ENCODE measurements at places on chromosomes 2 and 18. TPM values are rescaled to one million over a fixed set of nuclear protein-coding genes. Genes with fewer than 3 reads are reported as not detected.

DNA sequence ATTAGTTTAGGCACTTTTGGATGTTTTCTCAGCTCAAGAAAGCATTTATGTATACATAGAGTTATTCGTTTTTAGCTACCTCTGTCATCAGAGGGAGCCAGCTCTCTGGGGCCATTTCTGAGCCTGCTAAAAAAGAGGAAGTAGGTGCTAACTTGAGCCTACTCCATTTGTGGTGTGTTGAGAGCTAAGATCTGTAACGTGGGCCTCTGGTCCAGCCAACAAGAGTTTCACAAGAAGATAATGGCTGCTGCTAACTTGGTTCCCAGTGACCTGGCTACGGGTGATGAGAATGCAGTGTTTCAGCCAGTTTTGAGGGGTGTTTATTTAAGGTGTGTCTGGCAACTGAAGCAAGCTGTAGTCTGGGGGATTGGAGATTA is 182.5 kb downstream of the PRKCE start:
- no peak for DNase-seq

GPR45 gene
- total RNA-seq, result 0.82 TPM

GRCh38 chr2:233156001-233156400 is 95.5 kb upstream of the ATG16L1 start:
- no peak for DNase-seq

DNA sequence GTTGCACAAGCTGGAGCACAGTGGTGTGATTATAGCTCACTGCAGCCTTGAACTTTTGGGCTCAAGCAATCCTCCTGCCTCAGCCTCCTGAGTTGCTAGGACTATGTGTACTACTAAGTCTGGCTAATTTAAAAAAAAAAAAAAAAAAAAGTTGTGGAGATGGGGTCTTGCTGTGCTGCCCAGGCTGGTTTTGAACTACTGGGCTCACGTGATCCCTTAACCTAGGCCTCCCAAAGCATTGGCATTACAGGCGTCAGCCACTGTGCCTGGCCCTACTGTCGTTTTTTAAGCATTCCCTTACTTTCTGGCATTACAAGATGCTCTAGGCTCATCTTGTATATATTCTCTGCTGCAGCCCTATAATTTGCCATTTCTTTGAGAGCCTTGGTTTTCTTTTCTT is 88.3 kb downstream of the RAPH1 start:
- no peak for DNase-seq

DNA sequence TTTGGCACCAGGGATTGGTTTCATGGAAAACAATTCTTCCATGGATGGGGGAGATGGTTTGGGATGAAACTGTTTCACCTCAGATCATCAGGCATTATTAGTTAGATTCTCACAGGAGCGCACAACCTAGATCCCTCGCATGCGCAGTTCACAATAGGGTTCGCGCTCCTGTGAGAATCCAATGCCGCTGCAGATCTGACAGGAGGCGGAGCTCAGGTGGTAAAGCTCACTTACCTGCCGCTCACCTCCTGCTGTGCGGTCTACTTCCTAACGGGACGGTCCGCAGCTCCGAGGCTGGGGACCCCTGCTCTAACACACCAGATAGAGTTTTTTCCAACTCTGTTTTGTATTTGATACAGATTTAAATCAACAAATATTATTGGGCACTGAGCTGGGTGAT is 286.5 kb downstream of the MTX2 start:
- DNase-seq, result no peak

- no peak for DNase-seq
These were observed 187.0 kb upstream of the HDAC4 start for GRCh38 chr2:239587841-239588240.

DNA sequence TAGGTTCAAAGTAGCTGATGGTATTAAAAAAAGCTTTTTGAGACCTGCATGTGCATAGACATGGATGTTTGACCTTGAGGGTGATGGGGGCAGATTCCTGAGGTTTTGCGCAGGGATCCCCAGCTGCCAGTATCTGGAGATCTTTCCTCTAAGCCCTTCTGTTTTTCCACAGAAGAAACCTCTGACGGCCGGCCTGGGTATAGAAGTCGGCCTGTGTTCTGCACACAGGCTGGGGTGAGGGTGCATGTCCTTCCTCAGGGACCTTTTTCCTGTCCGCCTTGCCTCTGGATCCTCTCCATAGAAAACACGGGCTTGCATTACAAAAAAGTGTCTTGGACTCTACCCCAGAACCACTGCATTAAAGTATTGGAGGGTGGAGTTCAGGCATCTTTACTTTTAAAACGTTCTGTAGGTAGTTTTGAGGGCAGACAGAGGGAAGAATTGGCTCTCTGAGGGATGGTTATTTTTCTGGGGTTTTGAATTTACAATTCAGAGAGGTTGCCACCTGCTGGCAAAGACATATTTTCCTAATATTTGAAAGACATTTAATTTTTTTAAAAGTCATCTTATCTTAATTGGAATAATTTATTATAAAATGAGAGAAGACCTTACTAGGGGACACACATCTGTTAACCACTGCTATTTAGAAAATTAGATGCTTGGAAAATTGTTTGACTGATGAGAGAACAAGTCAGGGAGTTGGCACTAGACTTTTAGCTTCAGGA is 350.6 kb downstream of the DCDC2C start:
- DNase-seq, result no peak

- DNase-seq, result no peak
These were observed 38.5 kb downstream of the NTSR2 start for GRCh38 chr2:11631462-11631861.

DNA sequence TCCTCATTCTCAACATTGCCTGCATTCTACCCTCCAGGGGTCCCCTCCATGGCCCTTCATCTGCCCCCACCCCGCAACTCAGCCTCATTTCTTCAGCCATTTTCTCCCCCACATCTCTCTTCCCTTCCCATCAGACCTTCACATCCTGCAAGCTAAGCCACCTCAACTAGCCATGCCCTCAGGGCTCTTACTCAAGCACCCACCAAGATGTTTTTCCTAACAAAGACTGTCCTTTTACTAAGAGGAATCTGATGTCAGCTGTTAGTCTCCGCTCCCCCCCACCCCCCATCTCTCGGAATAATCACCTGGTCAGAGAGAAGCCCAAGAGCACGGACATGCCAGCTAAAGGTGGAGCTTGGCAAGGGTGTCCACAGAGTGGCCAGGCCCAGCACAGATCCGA is 4.7 kb upstream of the CAPN10 start:
- DNase-seq, result no peak

Measured in frontal cortex (tissue), 4 donors.